Left renal pelvis (tissue), 4 donors: ENCODE measurements at places on chromosomes 6 and 20.

GRCh38 chr6:7629321-7629720 is 39.3 kb downstream of the SNRNP48 start:
- no peak for DNase-seq

DNA sequence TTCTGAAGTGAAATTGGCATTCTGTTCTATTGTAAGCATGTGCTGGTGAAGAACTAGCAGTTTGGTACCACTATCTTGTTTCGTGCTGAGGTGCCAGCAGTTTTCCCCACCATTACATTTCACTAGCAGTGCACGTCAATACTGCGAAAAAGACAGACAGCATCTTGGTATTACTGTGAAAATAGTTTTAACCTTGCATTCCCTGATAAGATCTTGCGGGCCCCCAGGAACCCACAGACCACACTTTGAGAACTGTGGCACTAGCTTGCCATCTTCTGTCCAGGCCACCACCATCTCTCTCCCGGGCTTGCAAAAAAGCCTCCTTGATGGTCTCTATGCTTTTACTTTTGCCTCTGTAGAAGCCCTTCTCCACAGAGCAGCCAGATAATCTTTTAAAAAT is 185.7 kb downstream of the BACH2 start:
- no peak for DNase-seq

DNA sequence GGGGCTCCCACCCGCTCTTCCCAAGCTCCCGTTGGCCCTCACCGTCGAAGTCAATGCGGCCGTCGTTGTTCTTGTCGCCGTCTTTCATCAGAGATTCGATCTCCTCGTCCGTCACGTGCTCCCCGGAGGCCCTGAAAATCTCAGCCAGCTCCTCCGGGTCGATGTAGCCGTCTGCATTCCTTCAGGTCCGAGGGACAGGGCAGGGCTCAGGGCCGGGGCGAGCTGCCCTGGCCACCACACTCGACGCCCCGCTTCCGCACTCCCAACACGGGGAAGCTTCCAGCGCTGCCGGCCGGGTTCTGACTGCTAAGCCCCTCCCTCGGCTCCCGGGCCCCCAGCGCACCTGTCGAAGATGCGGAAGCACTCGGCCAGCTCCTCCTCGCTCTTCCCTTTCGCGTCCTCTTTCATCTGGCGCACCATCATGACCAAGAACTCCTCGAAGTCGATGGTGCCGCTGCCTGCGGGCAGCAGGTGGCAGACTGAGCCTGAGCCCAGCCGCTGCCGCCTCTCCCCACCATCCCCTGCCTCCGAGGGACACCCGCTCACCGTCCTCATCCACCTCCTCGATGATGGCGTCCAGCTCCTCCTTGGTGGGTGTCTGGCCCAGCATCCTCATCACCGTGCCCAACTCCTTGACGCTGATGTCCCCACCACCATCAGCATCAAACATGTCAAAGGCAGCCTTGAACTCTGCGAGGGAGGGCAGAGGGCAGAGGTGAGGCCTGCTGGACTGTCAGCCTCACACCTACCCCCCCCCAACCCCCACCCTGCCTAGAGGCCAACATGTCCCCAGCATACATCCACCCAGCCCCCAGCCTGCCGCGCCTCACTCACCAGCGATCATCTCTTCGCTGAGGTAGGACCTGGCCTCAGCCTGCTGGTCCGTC is 2.9 kb downstream of the TNNC2 start:
- no peak for DNase-seq

DNA sequence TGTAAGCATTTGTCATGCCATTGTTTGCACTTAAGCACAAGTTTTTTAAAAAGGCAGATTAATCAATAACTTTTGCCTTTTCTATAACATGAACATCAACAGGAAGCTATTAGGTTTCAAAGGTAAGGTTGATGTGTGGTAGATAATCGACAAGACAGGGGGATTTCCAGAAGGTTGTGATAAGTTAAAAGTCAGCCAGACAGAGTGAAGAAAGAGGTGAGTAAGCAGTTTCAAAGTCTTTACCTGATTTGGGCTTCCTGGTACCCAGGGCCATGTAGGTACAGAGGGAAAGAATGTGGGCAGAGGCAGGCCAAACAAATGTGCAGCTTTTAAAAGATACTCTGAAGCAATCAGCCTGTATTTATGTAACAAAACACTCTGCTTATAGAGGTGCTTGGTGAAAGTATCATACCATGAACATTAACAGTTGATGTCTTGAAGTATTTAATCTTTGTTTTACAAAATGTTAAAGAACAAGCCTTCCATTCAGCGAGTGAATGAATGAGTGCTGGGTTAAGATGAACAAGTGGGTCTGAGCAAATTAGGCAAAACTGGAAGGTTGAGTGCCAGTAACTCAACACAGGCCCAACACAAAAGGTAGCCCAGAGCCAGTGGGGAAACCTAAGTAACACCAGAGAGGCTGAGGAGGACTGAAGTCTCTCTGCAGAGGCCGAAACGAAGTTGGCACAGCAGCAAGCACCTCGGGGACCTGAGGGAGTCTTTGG is 60.2 kb downstream of the LRRC1 start:
- DNase-seq, result no peak

- DNase-seq, result no peak
Measured at GRCh38 chr6:116426551-116426950, 34.6 kb upstream of the CALHM6 start.

- DNase-seq, result no peak
Measured at GRCh38 chr20:33229843-33230242, 6.0 kb upstream of the BPIFA1 start.

GRCh38 chr6:44192428-44193041 is 24.2 kb upstream of the MYMX start:
- no peak for DNase-seq
